ENCODE measurements at places on chromosomes 6 and 20. TPM values are rescaled to one million over a fixed set of nuclear protein-coding genes. Genes with fewer than 3 reads are reported as not detected.

DNA sequence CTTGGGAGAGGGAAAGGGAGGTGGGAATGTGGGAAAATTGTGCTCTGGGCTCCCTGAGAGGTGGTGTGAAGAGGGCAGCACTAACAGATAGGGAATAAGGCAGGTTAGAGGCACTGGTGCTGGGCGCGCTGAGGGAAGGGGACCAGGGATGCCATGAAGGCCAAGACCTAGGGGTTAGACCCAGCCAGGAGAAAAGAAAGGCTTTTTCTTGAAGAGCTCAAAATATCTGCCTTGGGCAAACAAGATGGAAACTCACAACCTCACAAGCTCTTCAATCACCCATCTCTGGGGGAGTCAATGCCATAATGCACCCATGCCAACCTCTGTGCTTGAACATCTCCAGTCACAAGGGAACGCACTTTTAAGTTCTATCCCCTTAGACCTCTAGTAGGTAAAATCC, 363.6 kb upstream of the CHD6 start:
- no peak for DNase-seq

DNA sequence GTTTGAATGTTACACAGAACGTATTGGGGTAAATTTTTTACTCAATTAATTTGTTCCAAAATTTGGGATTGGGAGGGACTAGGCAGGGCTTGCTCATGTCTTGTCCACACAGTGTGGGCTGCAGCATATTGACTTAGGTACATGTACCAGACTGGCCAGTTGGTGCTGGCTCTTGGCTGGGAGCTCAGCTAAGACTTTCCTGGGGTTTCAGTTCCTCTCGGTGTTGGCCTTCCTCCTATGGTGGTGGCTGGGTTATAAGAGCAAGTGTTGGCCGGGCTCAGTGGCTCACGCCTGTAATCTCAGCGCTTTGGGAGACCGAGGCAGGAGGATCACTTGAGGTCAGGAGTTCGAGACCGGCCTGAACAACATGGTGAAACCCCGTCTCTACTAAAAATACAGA, 4.9 kb downstream of the CENPQ start:
- DNase-seq = no peak

GRCh38 chr6:80163754-80164187, 57.3 kb downstream of the BCKDHB start:
- no peak for DNase-seq

- DNase-seq = no peak
Observed at GRCh38 chr6:158185729-158186456, 17.7 kb downstream of the GTF2H5 start.

DNA sequence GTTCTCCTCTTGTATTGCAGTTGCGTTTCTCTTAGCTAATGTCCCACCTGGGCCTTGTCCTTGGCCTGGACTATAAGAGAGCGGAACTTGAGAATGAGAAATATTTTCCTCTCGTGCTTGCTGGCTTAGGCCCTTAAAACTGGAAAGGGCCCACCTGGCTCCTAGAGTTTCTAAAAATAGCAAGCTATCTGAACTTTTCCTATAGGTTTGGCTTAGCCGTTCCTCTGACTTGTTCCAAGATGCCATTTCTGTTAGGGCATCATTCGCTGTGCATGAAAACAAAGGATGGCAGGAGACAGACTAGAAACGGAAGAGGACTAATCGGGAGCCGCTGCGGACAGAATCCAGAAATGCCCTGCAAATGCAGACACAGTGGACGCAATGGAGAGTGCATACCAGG, 4.5 kb downstream of the RIPOR3 start:
- no peak for DNase-seq

DNA sequence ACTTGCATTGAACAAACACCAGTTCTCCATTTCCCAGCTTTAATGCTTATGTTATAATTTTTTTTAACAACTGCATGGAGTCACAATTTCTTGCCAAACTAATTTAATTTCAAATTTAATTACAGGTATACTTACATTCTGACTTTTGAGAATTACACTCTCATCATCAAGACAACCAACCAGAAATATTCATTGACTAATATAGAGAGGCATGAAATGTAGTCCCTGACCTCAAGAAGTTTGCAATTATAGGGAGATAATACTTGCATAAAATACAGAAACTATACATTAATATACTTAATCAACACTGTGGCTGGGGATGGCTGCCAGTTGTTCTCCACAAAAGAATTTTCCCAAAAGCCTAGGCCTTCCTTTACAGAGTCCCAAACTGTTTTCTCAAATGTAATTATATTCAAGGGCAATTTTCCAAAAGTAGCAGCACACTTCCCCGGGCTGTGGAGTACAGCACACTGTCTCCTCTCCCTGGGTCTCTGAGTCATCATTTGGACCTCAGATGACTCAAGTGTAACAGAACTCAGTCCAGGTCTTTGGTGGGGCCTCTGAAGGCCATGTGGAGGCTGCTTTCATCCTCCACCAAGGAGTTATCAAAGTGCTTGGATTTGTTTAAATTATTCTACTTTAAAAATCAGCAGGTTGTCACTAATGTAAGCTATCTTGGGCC, 114.1 kb downstream of the KIF16B start:
- DNase-seq = no peak

- DNase-seq = no peak
Observed at GRCh38 chr20:38260025-38260377, 534 bp downstream of the KIAA1755 start.

- peak; percentile 96 for DNase-seq
Observed at GRCh38 chr6:149545754-149546471, at the start of gene PPIL4. Gene PPIL4, minus strand, starts transcription at chr6:149546043. Its CDS starts 38 bp downstream, at chr6:149546005.

DNA sequence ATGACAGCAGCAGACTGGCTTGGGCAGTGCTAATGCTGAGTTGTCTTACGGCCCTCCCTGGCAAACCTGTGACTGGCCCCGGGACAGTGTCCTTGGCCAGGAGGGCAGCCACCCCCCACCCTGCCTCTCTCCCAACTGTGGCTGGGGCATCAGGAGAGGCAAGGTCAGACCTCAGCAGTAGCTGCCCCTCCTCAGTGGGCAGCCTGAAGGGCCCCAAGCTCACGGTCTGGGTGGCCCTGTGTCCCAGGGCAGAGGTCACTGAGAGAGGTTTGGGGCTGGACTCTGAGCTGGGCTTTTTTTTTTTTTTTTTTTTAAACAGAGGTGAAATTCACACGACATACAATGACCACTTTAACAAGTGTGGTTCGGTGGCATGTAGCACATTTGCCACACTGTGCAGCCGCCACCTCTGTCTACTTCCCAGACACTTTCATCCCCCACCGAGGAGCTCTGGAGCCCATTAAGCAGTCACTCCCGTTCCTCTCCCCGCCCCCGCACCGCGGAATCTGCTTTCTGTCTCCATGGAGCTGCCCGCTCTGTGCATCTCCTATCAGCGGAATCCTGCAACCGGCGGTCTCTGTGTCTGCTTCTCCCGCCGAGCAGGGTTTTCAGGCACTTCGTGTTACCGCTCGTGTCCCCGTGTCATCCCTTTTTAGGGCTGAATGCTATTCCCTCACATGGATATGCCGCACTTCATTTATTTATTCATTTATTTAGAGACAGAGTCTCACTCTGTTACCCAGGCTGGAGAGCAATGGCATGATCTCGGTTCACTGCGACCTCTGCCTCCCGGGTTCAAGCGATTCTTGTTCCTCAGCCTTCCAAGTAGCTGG, 67.9 kb upstream of the GATA5 start:
- DNase-seq = no peak

DNA sequence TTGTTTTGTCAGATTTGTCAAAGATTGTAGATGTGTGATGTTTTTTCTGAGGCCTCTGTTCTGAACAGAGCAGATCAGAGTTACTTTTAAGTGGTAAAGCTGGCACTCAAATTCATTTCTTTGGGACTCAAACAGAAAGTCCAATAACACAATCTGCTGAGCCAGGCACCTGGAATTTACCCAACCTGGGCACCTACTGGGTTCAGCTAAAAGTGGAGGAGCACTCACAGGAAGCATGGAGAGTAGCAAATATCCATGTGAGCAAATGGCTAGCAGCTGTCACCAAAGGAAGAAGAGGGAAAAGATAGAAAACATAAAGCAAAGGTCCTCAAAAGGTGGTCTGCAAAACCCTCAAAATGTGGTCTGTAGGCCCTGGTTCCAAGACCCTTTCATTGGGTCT, 116.8 kb downstream of the FIG4 start:
- DNase-seq = no peak

DNA sequence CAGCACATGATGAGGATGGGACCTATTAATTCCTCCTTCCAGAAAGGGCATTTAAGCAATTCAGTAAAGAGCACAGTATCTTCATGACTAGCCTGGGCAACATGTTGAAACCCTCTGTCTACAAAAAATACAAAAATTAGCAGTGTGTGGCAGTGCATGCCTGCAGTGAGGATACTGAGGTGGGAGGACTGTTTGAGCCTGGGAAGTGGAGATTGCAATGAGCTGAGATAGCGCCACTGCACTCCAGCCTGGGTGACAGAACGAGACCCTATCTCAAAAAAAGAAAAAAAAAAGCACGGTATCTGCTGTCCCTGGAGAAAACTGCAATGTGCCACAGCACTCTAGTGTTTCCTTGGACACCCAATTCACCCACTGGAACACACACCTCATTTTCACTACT, 18.4 kb downstream of the SAMD3 start:
- DNase-seq = no peak

- DNase-seq = no peak
Observed at GRCh38 chr20:24361541-24361940, 107.9 kb upstream of the SYNDIG1 start.

DNA sequence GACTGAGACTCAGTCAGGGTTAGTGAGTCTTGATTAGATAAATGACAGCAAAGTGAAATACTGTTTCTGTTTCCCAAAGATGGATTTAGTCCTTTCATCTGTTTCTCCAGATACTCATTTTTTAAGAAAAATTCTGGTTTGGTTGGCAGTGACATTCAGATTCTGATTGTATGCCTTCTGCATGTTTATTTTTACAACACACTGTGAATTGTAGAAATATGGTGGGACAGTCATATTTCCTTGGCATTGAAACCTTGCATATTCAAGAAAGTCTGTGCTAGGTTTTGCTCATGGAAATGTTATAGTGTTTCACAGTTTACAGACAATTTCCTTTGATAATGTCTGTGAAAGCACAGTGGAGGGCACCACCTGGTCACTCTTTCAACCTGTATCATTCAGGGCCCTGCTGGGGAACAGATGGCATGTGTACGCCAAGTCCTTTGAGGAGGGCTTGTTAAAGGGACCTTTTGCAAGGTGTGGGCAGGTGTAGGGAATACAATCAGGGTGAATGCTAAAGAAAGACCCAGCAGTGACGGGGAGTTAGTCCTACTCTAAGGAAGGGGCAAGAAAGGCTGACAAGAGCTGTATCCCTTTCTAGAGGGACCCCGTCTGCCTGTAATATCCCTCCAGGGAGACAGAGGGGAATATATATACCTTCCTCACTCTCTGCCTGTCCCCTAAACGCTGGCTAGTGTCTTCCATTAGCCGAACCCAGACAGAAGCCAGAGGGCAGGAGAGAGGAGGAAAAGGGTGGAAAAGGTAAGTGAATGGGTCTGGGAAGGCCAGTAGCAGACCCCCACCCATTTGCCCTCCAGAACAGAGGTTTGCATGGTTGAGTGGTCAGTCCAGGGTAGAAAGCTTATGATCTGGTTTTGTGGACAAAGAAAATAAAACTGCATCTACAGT, 10.2 kb downstream of the PLCB4 start:
- no peak for DNase-seq

- no peak for DNase-seq
Observed at GRCh38 chr20:12969071-12969669, 39.6 kb upstream of the SPTLC3 start.

GRCh38 chr6:1383729-1384548, 5.4 kb upstream of the FOXF2 start:
- DNase-seq = no peak

GRCh38 chr20:49925901-49926454, 10.2 kb upstream of the RNF114 start:
- no peak for DNase-seq

GRCh38 chr6:157068691-157069324, 254.5 kb downstream of the TMEM242 start:
- no peak for DNase-seq

GRCh38 chr6:159640722-159641482, 52.1 kb downstream of the SOD2 start:
- no peak for DNase-seq

GRCh38 chr6:23754197-23754596, 371.8 kb upstream of the NRSN1 start:
- no peak for DNase-seq

DNA sequence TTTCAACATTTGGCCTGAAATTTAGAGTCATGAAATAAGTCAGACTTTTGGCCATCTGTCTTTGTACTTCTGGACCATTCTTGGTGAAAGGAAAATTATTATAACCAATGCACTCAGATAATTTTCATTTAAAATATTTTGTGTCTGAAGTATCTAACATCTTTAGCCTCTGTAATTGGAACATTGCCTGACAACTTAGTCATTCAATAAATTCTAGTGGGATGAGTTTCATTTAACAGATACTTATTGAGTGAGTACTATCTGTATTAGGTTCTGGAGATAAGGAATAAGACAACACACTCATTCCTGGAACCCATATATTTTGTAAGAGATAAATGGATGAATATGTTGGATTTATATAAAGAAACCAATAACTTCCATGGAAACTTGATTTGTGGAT, 536.0 kb downstream of the BCKDHB start:
- DNase-seq = no peak

GRCh38 chr6:56938649-56939191, 16.2 kb upstream of the BEND6 start:
- no peak for DNase-seq

DNA sequence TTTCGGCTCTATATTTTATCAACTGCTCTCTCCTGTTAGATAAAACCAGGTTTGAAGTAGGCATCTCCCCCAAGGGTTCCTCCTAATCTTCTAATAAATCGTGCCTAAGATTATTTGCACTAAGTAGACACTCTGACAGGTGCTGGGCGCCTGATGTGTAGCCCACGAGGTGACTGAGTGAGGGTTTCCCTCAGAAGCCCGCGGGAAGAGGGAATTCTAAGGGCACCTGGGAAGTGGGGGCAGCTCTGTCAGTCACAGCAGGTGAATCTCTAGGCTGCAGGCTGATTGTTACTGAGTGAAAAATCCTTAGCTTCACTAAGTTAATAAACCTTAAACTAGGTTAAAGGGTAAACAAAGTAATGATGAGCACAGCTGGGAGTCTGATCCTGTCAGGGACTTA, 68.2 kb downstream of the PXDC1 start:
- DNase-seq = no peak

COL11A2 gene
- polyA plus RNA-seq = 4.8 TPM

SRF gene
- polyA plus RNA-seq = 34.7 TPM

HCRTR2 gene
- not detected for polyA plus RNA-seq

MCCD1 gene
- polyA plus RNA-seq = 21.9 TPM

SIRPA gene
- 28.1 TPM for polyA plus RNA-seq

LSM2 gene
- polyA plus RNA-seq = 84.0 TPM

BHLHE23 gene
- polyA plus RNA-seq = not detected

Measured in renal pelvis (tissue), 12 donors.